Activated naive CD8-positive, alpha-beta T cell treated with anti-CD3 and anti-CD28 coated beads, Interleukin-2, amount 10 ng/mL, durations not matched to agents 7 days and 5 days (primary cell): ENCODE measurements at places on chromosomes 16 and 17. TPM values are rescaled to one million over a fixed set of nuclear protein-coding genes. Genes with fewer than 3 reads are reported as not detected.

DNA sequence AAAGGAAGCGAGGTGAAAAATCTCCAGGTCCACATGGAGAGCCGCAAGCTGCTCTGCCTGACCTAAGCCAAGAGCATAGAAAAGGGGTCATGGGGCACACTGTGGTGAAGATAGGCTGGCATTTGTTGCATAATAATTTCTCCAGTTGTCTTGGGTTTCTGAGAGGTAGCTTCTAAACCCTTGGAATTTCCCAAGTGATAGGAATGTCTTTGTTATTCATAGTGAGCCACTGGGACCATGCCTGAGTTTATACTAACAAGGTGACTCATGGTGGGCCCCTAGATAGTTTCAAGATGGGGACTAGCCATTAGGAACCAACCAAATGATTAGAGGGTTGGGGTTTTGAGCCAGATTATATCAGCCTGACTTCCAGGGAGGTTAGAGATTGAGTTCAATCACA is 25.6 kb downstream of the SOST start:
- no peak for DNase-seq

DNA sequence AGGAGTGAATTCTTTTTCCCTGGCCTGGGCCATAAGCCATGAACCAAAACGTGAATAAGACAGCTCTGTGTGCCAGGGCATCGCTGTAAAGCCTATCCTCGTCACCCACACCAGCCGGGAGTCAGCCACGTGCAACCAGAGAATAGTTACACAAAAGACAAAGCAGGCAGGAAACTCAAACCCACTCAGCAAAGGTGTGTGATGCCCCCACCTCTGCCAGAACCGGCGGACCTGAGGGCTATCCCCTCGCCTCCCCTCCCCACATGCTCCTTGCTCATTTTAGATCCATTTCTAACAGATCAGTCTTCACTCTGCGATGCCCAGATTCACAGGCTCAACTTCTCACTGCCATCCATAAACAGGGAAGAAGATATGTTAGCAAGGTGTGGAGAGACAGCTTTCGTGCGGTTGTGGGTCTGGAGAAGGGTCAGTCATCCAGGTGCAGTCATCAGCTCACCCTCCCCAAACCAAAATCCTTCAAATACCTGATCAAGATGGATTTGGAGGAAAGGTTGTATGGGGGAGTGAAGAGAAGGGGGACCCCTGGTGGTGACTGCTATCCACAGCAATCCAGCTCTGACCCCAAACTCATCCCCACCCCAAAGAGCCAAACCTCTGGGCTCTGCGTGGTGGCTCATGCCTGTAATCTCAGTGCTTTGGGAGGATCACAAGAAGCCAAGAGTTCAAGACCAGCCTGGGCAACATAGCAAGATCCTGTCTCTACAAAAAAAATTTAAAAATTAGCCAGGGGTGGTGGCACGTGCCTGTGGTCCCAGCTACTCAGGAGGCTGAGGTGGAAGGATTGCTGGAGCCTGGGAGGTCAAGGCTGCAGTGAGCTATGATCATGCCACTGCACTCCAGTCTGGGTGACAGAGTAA is 219.2 kb downstream of the C16orf78 start:
- DNase-seq, result peak; percentile 43

DNA sequence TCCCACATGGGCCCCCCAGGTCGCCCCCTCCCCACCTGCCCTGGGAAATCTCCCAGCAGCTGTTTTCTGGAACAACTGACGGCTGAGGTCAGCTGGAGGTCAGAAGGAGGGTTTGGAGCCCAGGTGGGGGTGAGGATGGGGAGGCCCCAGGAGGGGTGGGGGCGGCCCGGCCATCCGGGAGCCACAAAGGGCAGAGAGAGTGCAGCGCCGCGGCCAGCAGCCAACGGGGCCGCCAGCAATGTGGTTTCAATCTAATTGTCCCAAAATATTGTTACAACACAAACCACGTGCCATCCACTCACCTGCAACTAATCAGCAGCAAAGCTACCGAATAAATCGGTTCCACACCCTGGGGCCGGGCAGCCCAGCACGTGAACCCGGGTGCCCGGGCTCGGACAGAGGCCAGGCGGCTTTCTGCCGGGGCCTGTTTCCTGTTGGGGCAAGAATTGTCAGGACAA is 28.3 kb upstream of the SLC38A10 start:
- no peak for DNase-seq

GRCh38 chr17:45251931-45252330 is 10.0 kb downstream of the SPATA32 start:
- DNase-seq, result no peak

DNA sequence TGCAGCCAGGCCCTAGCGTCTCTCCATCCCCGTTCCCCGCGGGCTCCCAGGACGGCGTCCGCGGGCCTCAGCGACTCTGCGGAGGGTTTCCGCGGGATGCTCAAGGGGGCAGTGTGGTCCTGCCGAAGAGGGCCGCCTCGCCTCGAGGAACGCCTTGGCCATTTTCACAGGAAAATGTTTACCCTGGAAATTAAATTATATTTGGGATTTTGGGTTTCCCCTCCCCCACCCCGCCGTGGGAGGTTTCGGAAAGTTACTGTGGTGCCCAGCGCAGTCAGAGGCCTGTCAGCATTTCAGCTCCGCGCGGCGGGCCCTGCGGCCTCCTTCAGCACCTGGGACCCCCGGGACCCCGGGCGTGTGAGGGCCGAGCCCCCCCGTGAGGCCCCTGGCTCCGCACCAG is 94.5 kb downstream of the PCTP start:
- peak; percentile 49 for DNase-seq

DNA sequence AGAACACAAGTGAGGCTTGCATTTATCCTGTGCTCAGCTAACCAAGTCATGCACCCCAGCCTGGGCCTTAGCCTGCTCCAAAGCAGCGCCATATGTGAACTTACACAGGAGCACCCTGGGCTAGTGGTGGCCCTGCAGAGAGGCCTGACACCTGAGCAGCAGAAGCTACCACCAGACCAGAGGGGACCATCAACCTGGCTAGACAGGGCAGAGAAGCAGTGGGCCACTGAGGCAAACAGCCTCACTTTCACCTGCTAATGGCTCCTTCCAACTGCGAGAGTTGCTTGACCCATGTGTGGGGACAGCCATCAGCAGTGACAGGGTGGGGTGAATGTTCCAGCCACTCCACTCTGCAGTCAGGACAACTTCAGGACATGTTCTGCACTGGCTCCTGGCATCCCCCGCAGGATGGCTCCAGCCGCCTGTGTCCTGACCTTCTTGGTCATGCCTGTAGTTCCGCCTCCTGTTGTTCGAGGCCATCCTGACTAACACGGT is 2.9 kb upstream of the C16orf95 start:
- no peak for DNase-seq

- no peak for DNase-seq
Observed at GRCh38 chr17:71011391-71011790, 842.1 kb downstream of the KCNJ2 start.

GRCh38 chr17:14298221-14298946 is 2.5 kb upstream of the HS3ST3B1 start:
- no peak for DNase-seq

- DNase-seq, result peak; percentile 39
Observed at GRCh38 chr17:75689441-75689873, 22.3 kb downstream of the SAP30BP start.

DNA sequence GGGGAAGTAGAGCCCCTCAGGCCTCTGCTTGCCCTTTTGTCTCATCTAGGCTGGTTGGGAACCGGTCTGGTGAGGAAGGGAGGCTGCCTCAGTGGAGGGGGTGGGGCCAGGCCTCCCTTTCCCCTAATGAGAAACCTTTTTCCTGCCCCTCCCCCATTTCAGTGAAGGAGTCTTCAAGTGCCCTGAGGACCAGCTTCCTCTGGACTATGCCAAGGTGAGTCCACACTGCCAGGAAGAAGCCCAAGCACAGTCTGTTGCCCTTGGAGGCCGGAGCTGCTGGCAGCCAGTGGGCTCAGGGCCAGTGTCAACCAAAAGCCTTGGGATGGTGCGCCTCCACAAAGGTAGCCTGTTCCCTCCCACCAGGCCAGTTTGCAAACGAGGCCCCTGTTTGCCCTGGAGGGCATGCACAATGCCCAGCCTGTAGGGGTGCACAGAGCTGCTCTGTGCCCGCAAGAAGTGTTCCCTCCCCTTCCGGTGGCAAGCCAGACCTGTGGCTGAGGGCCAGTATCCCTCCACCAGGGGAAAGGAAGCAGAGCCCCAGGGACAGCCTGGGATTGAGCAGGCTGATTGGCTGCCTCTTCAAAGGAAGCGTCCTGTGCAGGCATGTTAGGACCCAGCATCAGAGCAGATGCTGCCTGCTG is 3.4 kb downstream of the TRAF4 start:
- DNase-seq, result no peak

GRCh38 chr17:50947782-50948543 is 81.8 kb upstream of the TOB1 start:
- DNase-seq, result no peak

GRCh38 chr17:72380737-72381136 is 259.9 kb downstream of the SOX9 start:
- DNase-seq, result no peak

GRCh38 chr16:17367923-17368322 is 102.8 kb downstream of the XYLT1 start:
- DNase-seq, result peak; percentile 39

DNA sequence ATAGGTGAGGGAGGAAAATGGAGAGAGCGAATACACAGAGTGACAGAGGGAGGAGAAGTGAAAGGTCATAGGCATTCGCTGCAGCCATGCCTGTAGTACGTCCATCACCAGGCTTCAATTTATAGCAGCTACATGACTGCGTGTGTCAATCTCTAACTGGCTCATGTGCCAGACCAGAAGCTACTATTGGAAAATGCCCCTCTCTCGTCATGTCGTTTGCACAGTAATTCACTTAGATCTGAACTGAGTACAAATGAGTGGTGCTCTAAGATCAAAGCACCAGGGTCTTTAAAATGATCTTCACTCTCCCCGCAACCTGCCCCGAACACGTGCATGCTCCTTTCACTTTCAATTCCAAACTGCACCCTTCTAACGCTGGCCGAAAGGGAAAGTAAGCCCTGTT is 51.3 kb downstream of the ADCY9 start:
- DNase-seq, result no peak

GRCh38 chr16:75225678-75226515 is 7.1 kb downstream of the CTRB1 start:
- no peak for DNase-seq

GRCh38 chr17:57279432-57279831 is 23.1 kb downstream of the MSI2 start:
- DNase-seq, result no peak

DNA sequence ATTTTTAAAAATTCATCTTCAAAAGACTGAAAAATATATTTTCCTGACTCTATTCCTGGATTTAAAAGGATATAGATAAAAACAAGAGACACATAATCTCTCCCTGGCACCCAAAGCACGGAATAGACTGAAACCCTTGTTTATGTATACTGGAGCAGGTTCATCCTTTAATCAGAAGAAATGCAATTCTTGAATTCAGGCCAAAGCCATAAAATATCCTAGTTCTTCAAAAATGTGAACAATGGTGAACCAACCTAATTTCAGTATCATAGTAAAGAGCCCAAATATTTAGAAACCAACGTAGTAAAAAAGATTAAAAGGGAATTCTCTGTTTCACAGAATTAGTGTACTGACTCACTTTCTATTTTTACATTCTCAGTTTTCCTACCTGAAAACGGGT is 188.5 kb upstream of the C17orf78 start:
- DNase-seq, result no peak

- no peak for DNase-seq
Observed at GRCh38 chr17:1041746-1042145, 44.8 kb downstream of the TIMM22 start.

GRCh38 chr16:21301895-21302291 is 23.8 kb upstream of the CRYM start:
- no peak for DNase-seq

DNA sequence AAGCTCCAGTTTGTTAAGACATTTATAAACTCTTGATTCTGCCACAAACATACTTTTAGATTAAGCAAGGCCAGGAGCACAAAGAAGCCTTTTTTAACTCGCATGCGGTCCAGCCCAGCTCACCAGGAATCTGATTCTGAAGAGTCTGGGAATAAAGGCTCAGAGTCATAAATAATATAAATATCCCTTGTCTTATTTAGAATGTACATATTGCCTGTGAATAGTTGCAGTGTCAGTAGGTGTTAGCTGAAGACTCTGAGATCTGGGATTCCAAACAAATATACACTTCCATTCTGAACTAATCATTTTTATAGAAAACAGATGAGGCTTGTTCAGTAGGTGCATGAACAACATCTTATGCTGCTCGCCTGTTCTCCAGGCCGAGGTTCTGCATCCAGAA is 59.1 kb upstream of the ELAC2 start:
- no peak for DNase-seq

DNA sequence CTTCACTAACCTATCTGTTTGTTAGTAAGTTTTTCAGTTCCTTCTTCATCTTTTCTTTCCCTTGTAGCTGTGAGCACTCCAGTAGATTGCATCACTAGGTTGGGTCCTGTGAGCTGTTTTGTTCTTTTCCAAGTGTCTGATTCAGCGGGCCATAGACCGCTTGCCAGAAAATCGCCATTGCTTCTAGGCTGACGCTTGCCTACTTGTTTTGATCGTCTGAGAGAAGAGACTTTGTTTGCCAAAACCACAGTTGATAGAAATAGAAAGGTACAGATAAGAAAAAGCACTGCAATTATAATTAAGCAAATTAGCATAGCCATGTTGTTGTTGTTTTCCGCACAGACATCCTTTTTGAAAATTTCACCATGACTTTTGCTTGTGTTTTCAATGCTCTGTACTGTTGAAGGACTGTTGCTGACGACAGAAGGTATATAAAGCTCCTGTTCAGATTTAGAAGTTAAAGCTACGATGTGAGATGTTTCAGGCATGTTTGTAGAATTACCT is 3.1 kb downstream of the EVI2A start:
- DNase-seq, result peak; percentile 32

DNA sequence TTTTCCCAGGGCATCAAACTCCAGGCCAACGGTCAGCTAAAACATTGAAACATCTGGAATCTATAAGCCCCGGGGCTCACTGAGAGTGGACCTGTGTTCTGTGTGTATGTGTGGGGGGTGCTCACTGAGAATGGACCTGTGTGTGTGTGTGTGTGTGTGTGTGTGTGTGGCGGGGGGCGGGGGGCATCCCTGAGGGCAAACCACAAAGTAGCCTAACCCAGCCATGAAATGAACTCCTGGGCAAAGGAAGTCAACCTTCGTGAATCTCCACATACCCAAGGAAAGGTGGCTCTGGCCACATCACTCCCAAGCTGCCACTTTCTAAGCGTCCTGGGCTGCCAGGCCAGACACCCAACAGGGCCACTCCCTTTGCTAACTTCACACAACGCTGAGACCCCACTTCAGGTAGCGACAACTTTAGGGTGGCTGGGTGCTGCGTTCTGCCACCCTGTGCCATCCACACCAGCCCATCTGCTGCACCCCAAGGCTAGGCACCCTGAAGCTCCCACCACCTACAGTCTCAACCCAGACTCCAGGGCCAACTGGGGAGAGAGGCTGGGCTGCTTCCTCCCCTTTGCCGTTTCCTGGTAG is 1.6 kb downstream of the MAFG start:
- DNase-seq, result no peak

GRCh38 chr17:80722661-80723060 is 178.0 kb downstream of the RPTOR start:
- no peak for DNase-seq

- no peak for DNase-seq
Observed at GRCh38 chr17:16211590-16211989, 3.7 kb downstream of the NCOR1 start.

The ABCC11 gene
- not detected for total RNA-seq

The PPP1R27 gene
- total RNA-seq, result not detected

The CSNK1D gene
- total RNA-seq, result 140 TPM

The PCYT2 gene
- total RNA-seq, result 39.3 TPM

The RPUSD1 gene
- total RNA-seq, result 25.1 TPM

The TBC1D3K gene
- not detected for total RNA-seq

The OSGIN1 gene
- 1.1 TPM for total RNA-seq

The PIK3R5 gene
- total RNA-seq, result 84.0 TPM

The CDRT15 gene
- not detected for total RNA-seq

The DNAH9 gene
- total RNA-seq, result not detected

The RRN3 gene
- total RNA-seq, result 31.3 TPM

The NLGN2 gene
- 8.7 TPM for total RNA-seq

The NRN1L gene
- total RNA-seq, result 3.1 TPM
